Progenitor cell of endocrine pancreas (in vitro differentiated cells): ENCODE measurements at places on chromosomes 7 and 10.

GRCh38 chr7:104914421-104914820 is 99.6 kb upstream of the KMT2E start:
- no peak overlapping the region for H3K4me3 ChIP-seq
- no peak overlapping the region for H3K27ac ChIP-seq
- no peaks in the 10 kb centered on the region for H3K27me3 ChIP-seq
- peaks cover 9% of the 10 kb centered on the region for H3K4me1 ChIP-seq
- DNase-seq = no peak

DNA sequence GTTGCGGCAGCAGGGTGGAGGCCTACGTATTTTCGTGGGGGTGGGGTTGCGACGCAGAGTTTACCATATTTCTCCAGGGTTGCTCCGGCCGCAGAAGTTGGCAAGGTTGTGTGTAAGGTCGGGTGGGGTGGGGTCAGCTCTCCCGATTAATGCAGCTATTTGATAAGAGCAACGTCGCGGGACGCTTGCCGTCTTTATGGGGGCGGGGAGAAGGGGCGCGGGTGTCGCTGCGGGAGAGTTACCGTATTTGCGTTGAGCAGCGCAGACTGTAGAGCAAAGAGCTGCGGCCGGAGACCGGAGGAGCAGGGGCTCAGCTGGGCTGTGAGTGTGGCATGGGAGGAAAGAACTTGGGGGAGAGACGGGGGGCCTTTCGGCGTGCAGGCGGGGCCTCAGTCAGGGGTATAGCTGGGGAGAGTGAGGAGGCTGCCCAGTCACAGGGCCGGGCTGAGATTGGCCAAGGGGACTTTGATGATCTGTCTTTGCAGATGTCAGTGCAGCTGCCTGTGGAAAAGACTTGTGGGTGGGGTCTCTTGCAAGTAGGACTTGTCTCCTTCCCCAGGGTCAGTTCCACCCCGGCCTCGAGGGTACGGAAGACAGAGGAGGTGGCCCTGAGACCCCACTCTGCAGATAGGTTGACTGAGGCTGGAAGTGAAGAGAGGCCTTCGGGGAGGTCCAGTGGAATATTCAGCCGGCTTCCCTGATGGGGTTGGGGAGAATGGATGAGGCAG is 26.6 kb downstream of the ZNF775 start:
- H3K4me1 ChIP-seq = peaks cover 39% of the 10 kb centered on the region
- peak overlapping the region; percentile 94 for H3K4me3 ChIP-seq
- peaks cover 4% of the 10 kb centered on the region for H3K36me3 ChIP-seq
- peak overlapping the region; percentile 88 for H3K27ac ChIP-seq
- no peaks in the 10 kb centered on the region for H3K27me3 ChIP-seq
- DNase-seq = no peak

- no peak for DNase-seq
- H3K27me3 ChIP-seq = no peaks in the 10 kb centered on the region
- peaks cover 10% of the 10 kb centered on the region for H3K4me1 ChIP-seq
- no peak overlapping the region for H3K4me3 ChIP-seq
These were observed 106.4 kb upstream of the TCF7L2 start for GRCh38 chr10:112843623-112844022.

GRCh38 chr10:122624546-122624945 is 64.0 kb downstream of the DMBT1 start:
- H3K4me3 ChIP-seq = no peak overlapping the region
- no peaks in the 10 kb centered on the region for H3K4me1 ChIP-seq
- peaks cover 10% of the 10 kb centered on the region for H3K27me3 ChIP-seq

GRCh38 chr10:21300551-21300950 is 224.9 kb downstream of the SKIDA1 start:
- no peak for DNase-seq
- H3K27ac ChIP-seq = no peak overlapping the region
- peaks cover under 1% of the 10 kb centered on the region for H3K27me3 ChIP-seq
- no peak overlapping the region for H3K4me3 ChIP-seq
- H3K4me1 ChIP-seq = no peaks in the 10 kb centered on the region

DNA sequence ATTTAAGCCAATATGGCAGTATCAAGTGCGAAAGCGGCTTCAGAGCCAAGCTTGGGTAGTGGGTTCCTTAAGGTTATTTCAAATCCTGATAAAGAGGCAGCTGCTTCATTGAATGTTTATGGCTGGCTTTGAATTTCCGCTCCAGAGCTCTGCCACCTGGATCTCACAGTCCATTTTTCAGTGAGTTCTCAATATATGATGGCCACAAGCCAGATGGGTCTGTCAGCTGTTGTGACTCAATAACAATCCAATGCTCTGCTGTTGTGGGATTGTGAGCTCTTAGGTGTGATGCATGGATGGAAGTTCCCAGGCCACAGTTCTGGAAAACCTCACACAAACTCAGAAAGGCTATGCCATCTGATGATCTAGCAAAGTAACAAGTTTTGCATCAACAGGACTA is 743.8 kb upstream of the LRRN3 start:
- H3K27me3 ChIP-seq = no peaks in the 10 kb centered on the region
- no peaks in the 10 kb centered on the region for H3K36me3 ChIP-seq
- DNase-seq = no peak
- H3K4me1 ChIP-seq = no peaks in the 10 kb centered on the region

DNA sequence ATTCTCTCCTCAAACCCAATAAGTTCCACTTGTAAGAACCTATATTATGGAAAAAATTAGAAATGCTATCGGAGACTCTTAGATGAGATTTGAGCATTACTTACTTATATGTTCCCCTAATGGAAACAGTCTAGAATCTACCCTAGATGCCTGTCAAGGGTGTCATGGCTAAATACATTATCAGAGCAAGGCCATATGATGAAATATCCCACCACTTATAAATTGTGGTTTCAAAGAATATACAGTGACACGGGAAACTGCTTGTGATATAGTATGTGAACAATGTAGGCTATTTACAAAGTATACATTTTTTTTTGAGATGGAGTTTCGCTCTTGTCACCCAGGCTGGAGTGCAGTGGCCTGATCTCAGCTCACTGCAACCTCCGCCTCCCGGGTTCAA is 46.3 kb upstream of the CTBP2 start:
- no peak overlapping the region for H3K4me3 ChIP-seq
- H3K36me3 ChIP-seq = no peaks in the 10 kb centered on the region

DNA sequence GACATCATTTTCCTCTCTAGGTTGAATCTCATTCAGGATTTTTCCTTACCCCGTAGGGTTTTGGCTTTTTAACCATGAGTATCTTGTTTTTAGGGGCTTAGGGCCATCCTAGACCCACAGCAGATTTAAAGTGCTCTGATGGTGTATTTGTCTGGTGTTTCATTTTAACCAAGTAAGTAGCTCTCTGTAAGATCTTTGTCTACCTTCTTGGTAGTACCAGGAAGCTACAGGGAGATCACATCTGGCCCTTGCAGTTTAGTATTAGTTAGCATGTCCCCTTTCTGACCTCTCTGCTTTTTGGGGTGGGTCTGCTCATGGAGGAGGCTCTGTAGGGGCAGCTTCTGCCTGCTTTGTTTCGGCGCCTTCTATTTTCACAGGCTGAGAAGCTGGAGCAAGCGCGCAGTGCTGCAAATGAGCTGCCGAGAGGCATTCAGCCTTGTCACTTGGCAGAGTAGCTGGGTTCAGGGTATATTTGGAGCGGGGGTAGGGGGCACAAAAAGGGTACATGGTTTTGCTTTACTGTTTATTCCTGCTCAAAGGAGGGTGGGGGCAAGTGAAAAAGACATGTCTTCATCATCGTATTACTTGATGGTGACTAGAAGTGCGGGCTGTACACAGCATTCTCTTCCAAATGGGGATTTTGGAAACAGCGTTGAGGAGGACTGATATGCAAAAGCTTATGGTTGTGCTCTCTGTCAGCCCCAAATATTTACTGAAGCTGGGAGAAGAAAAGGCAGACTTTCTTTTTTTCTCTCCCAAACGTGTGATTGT is 146.3 kb downstream of the CELF2 start:
- H3K36me3 ChIP-seq = no peaks in the 10 kb centered on the region
- H3K4me3 ChIP-seq = no peak overlapping the region
- H3K27me3 ChIP-seq = peaks cover 51% of the 10 kb centered on the region
- no peak overlapping the region for H3K27ac ChIP-seq

GRCh38 chr7:157736341-157736740 is 399.5 kb downstream of the DNAJB6 start:
- no peak overlapping the region for H3K4me3 ChIP-seq
- H3K4me1 ChIP-seq = peaks cover 4% of the 10 kb centered on the region
- no peak for DNase-seq
- H3K36me3 ChIP-seq = peaks cover 2% of the 10 kb centered on the region
- no peak overlapping the region for H3K27ac ChIP-seq

DNA sequence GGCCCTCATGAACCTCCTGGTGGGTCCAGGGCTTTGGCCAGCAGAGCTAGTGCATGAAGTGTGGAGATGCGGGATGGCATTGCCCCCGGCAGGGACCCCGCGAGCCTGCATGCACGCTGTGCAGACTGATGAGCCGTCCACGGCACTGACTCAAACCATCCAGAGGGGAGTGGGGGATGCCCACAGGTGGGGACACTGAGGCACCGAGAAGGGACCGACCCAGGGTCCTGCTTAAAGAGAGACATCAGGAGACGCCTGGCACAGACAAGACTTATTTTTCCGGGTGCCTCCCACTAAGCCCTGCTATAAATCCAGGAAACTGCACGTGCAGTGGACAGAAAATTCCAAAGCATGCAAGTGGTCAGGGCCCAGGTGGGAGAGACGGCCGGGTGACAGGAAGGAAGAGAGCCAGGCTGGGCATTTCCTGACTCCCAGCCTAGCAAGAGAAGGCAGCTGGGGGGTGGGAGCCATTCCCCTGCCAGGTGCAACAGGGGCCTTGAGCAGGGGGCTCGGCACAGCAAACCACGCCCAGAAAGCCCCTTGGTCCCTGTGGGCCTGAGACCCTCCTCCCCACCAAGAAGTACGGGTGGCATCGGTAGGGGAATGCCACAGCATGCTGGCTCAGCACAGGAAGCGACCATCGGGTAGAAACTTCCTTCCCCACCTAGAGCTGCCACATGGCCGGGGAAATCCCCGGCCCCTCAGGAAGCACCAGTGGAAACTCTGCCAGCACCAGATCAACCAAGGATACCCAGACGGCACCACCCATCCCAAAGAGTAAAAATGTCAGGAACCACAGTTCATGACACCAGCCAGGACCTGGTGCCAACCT is 91.5 kb downstream of the FOXL3 start:
- peaks cover 9% of the 10 kb centered on the region for H3K36me3 ChIP-seq
- no peaks in the 10 kb centered on the region for H3K27me3 ChIP-seq
- no peak overlapping the region for H3K4me3 ChIP-seq
- no peak overlapping the region for H3K27ac ChIP-seq
- DNase-seq = no peak

DNA sequence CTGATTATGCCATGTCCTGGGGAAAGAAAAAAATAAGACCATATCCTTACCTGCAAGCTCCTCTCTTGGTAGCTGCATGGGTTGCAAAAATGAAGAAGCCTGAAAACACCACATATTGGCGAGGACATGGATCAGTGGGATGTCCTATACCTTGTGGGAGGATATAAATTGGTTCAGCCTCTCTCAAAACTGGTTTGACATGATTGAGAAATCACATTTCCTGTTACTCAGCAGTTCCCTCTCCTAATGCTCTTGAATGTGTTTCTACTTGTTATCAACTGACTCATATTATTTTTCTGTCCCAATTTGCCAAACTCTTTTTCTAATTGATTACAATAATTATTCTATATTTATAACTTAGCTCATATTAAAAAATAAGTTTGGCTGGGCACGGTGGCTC is 380.2 kb downstream of the EXOC4 start:
- H3K36me3 ChIP-seq = peaks cover 2% of the 10 kb centered on the region
- no peak overlapping the region for H3K27ac ChIP-seq
- no peaks in the 10 kb centered on the region for H3K27me3 ChIP-seq

DNA sequence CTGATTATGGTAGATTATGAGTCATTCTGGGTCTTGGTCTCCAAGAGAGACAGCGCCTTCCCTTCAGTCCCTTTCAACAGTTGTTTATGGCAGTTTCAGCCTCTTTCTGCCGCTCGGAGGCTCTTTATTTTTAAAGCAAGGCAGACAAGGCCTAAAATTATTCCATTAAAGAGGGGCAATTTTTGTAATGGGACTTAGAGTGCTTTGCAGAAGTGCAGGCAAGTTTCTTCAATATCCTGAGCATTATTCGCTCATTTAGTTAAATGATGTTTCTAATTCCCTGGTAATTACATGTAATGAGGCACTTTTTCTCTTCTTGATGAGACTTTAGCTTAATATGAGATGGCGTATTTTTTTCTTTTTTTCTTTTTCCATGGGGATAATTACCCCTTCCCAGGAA is 33.6 kb downstream of the BUB3 start:
- H3K4me3 ChIP-seq = no peak overlapping the region
- no peak for DNase-seq
- no peaks in the 10 kb centered on the region for H3K27me3 ChIP-seq
- no peaks in the 10 kb centered on the region for H3K4me1 ChIP-seq
- H3K36me3 ChIP-seq = peaks cover 19% of the 10 kb centered on the region
- H3K27ac ChIP-seq = no peak overlapping the region

- no peak overlapping the region for H3K4me3 ChIP-seq
- DNase-seq = no peak
- H3K27me3 ChIP-seq = peaks cover 4% of the 10 kb centered on the region
- H3K4me1 ChIP-seq = peaks cover 1% of the 10 kb centered on the region
- no peak overlapping the region for H3K27ac ChIP-seq
These were observed 242.8 kb upstream of the PPP2R2D start for GRCh38 chr10:131657985-131658330.

GRCh38 chr10:97744405-97745035 is 7.6 kb downstream of the ZFYVE27 start:
- H3K4me3 ChIP-seq = no peak overlapping the region
- H3K36me3 ChIP-seq = peaks cover 20% of the 10 kb centered on the region
- H3K27ac ChIP-seq = no peak overlapping the region

DNA sequence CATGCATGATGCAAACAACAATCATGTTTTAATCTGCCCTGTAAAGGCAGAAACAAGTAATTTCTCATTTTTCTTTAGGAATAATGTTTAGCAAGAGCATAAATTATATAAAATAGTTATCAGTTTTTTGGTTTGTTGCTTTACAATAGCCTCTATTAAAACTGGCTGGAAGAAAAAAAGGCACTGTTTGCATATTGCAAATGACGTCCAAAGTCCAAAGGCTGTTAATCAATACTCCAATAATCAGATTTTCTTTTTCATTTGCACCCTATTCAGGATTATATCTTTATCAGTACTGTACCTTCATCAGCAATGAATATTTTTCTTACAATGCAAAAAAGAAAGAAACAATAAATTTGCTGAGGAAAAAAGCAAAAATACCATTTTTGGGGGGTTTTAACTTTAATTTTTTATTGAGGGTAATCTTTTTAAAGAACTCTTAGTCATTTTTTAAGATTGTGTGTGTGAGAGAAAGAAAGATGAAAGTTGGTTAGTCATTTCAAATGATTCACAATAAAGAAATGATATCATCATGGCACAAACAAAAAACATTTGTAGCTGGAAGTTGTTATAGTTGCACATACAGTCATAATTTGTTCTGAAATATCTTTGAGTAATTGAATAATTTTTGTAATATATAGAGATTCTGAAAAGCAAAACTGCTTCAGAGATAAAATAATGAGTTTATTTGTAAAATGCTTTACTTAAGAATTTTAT is 44.4 kb upstream of the AKR1C2 start:
- no peak overlapping the region for H3K4me3 ChIP-seq
- H3K36me3 ChIP-seq = peaks cover 8% of the 10 kb centered on the region
- peaks cover 18% of the 10 kb centered on the region for H3K4me1 ChIP-seq
- no peaks in the 10 kb centered on the region for H3K27me3 ChIP-seq

- H3K4me1 ChIP-seq = no peaks in the 10 kb centered on the region
- H3K36me3 ChIP-seq = no peaks in the 10 kb centered on the region
- DNase-seq = no peak
- no peaks in the 10 kb centered on the region for H3K27me3 ChIP-seq
These were observed 215.2 kb downstream of the HTR7 start for GRCh38 chr10:90642650-90643049.

GRCh38 chr7:111752022-111752582 is 189.8 kb upstream of the IMMP2L start:
- no peak overlapping the region for H3K27ac ChIP-seq
- DNase-seq = peak; percentile 31
- H3K4me1 ChIP-seq = peaks cover 4% of the 10 kb centered on the region
- H3K27me3 ChIP-seq = peaks cover 4% of the 10 kb centered on the region

- DNase-seq = no peak
- peaks cover 1% of the 10 kb centered on the region for H3K36me3 ChIP-seq
- no peak overlapping the region for H3K4me3 ChIP-seq
- H3K27me3 ChIP-seq = no peaks in the 10 kb centered on the region
These were observed 80.6 kb downstream of the ARHGAP21 start for GRCh38 chr10:24642921-24643678.
